ENCODE measurements at places on chromosomes 6 and 20.

GRCh38 chr20:23298926-23299672, 51.5 kb upstream of the NXT1 start:
- peak; percentile 79 for DNase-seq

DNA sequence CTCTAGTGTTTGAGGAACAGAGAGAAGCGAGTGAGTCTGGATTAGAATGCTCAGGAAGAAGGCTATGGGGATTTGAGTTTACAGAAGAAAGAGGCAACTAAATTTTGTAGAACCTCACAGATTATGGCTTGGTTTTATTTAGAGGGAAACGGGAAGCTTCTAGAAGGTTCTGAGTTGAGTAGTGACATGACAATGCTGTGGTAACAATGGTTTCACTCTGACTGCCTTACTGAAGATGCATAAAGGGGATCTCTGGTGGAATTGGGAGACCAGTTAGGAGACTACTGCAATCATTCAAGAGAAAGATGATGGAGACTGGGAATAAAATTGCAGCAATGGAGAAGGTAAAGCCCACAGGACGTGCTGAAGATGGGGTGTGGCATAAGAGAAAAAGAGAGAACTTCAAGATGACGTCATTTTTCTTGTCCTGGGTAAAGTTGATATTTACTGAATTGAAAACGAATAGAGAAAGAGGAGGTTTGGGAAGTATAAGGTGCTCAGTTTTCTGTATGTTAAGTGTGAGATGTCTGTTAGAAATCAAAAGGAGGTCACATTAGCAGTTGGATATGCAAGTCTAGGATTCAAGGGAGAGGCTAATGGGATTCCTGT, 710.1 kb upstream of the NRSN1 start:
- no peak for DNase-seq

- no peak for DNase-seq
Measured at GRCh38 chr6:111215131-111215530, 127.8 kb downstream of the SLC16A10 start.

DNA sequence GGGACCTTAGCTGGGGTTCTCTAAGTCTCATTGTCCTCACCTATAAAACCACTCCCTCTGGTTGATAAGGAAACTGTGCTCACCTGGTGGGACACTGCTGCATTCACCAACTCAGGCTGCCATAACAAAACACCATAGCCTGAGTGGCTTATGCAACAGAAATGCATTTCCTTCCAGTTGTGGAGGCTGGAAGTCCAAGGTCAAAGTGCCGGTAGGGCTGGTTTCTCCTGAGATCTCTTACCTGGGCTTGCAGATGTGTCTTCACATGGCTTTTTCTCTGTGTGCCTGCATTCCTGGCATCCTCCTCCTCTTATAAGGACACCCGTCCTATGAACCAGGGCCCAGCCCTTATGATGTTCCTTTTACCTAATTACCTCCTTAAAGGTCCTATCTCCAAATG, 60.0 kb upstream of the SLC32A1 start:
- DNase-seq = no peak

DNA sequence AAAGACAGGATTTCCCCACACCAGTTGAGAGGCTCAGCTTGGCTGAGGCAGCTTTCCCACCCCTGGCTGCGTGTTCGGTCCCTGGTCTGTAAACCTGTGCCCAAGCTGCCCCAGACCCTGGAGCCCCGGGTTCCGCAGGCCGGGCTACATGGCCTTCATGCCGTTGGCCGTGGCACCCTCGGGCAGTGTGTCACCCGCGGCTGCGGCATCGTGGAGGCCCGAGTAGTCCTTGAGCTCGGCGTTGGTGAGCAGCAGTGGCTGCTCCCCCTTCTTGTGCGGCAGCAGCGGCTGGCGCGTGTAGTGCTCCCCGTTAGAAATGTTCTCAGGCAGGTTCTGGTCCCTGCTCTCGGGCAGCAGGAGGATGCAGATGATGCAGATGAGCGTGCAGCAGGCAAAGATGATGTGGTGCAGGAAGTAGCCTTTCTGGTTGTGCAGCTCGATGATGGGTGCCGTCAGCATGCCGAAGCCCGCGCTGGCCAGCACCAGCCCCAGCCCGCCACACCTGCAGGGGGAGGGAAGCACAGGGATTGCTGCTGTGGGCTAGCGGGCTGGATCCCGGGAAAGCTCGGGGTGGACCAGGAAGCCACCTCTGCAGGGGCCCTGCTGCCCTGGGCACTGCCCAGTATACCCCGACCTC, 14.3 kb downstream of the PSMG4 start:
- DNase-seq = no peak

- DNase-seq = peak; percentile 54
Measured at GRCh38 chr6:30884521-30885480, 482 bp downstream of the DDR1 start.

GRCh38 chr20:54458219-54458618, 17.2 kb upstream of the DOK5 start:
- no peak for DNase-seq

DNA sequence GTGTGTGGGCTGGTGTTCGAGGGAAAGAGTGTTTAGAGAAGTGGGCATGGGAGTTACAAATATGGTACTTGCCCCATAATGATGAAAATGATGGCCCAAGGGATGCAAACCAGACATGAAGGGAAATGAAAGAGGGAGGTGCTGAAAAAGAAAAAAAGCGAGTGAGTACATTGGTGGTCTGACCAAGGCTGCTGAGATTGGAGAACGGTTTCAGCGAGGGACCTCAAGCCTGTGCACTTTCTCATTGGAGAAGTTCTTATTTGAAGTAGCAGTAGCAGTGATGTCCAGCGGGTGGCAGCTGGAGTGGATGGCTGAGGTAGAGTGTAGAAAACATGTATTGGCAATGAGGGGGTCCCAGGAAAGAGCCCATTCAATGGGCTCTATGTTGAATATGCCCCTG, 54.8 kb downstream of the TNFAIP3 start:
- no peak for DNase-seq

Measured in fibroblast of skin of back (primary cell).